Sciatic nerve (tissue), 2 donors: ENCODE measurements at places on chromosomes 6 and 20.

- no peak for DNase-seq
Measured at GRCh38 chr6:33205191-33206026, 954 bp downstream of the HSD17B8 start.

DNA sequence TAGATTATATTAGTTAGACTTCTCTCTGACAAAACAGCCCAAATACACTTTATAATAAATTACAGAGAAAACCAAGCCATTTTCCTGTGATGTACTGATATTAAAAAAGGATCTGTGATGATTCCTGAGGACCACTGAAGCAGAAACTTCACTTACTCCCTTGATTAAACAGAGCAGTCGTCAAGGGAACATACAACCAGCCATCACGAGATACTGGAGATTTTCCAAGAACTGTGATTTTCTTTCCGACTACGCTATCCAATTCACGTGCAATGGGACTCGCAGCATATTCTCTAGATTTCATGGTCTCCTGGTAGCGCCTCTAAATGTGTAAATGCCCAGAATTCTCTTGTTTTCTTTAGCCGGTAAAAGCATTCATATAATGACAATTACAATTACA lies 377.4 kb downstream of the PHF3 start:
- DNase-seq = no peak

DNA sequence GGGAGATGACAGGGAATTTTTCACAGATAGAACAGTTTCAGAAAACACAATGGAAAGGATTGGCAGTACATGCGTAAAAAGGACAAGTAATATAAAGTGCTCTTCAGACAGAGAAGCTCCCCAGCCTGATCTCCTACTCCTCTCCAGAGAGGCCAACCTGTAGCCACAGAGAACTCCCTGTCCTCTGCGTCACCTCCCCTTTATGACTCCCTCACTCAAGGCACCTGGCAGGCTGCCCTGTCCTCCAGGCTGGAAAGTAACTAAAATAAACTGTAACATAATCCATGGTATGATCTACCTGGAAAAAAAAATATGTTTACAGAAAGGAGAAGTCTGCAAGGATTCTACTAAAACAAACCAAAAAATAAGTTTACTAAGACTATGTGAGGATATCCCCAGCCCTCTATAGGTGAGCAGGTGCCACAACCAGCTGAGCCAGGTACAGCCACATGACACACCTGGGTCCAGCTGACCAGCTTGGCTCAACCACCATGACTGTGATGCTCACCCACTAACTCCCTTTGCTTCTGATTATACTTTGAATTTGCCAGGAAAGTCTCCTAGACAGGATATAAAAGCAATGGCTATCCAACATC lies 29.2 kb downstream of the MBOAT1 start:
- no peak for DNase-seq

- no peak for DNase-seq
Measured at GRCh38 chr20:5835321-5835821, 85.2 kb downstream of the SHLD1 start.

DNA sequence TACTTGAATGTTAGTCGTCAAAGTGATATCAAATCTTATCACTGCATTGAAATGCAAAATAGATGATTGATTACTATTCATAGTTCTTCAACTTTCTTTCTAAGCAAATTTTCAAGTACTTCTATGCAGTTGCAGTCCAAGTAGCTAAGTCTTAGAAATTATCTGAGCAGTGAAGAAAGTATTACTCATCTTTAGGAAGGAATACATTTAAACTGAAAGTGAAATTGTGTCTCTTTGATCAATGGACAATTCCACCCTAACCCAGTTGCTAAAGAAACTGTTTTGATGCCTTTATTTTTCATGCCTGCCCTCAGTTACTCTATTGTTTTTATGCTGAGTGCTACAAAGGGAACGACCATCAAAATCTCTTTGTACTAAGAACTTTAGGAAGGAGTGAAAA lies 337.4 kb downstream of the GRIK2 start:
- no peak for DNase-seq

- DNase-seq = no peak
Measured at GRCh38 chr6:158103228-158103627, 64.8 kb downstream of the SERAC1 start.

DNA sequence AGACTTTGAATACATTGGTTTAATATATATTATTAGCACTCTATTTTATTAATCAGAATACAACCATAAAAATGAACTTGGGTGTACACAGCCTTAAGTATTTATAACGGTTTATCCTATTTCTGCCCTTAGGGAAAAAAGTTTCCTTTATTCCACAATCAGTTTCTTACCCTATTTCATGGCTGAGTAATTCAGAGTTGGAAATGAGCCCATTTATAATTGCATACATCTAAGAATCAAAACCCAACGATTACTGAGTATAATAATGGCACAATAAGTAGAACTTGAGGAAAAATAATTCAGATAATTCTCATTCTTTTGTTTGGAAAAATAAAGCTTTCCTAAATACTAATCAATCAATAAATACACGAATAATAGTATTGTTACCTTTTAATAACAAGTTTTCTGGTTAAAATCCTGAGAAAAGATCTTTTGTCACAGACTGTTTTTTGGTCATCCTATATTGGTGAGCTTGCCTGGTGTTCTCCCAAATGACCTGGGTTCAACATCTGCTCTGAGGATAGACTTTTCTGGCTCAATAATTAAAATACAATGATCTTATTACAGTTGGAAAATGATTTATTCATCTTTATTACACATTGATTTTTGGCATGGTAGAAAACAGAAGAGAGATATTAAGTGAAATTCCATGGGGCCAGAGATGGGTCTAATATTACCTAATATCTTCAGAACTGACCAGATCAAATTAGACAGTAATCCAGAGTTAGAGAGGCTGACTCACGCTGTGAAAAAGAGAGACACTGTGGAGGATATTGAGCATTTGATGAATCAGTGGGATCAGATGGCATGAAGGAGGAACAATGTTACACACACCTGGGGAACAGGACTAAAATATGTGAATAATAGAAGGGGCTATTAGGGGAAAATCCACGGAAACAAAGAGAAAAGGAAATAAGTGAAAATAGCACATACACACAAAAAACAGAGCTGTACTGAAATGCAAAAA lies 162.1 kb upstream of the TBX18 start:
- no peak for DNase-seq

- DNase-seq = no peak
Measured at GRCh38 chr20:46311039-46311650, 2.8 kb upstream of the CDH22 start.

- no peak for DNase-seq
Measured at GRCh38 chr6:167691533-167692312, 135.0 kb upstream of the AFDN start.

- no peak for DNase-seq
Measured at GRCh38 chr6:157290797-157291196, 32.5 kb downstream of the TMEM242 start.

DNA sequence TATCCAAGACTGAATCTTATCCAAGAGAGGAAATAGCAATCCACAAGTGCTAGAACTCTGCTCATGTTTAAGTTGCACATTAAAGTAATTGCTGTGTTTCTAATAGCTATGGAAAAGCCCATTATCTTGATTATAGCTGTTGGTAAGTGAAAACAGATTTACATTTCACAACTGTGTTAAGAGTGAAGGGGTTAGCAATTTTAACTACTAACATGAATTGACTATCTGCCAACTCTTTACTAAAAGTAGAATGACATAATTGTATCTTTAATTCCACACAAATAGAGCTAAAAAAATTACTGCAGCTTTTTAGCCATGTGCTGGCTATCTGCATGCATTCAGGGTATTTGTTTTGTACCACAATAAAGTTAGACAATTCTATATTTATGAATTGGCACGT lies 277.9 kb upstream of the IRAK1BP1 start:
- DNase-seq = no peak

GRCh38 chr20:23325107-23325506 lies 25.5 kb upstream of the NXT1 start:
- DNase-seq = no peak

GRCh38 chr6:3414327-3415081 lies 42.3 kb downstream of the SLC22A23 start:
- no peak for DNase-seq

GRCh38 chr6:80256691-80257090 lies 150.2 kb downstream of the BCKDHB start:
- DNase-seq = no peak

- DNase-seq = no peak
Measured at GRCh38 chr20:33945391-33946081, 48.2 kb upstream of the RALY start.

DNA sequence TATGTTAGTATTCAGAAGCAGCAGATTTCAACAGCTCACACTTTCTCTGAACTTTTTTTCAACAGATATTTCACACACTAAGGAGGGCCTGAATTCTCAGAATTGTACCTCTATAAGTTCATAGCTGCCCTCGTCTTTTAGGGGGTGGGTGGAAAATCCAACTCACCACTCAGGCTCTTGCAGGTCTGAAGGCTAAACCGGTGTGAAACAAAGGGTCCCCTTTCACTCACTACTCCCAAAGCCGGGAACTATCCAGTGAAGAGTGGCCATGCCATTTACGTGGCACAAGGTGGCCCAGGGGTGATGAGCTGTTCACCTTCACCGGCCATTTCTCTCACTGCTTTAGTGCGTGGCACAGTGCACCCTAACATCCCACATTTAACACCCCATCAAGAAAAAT lies 24.2 kb downstream of the TBC1D7 start:
- no peak for DNase-seq

DNA sequence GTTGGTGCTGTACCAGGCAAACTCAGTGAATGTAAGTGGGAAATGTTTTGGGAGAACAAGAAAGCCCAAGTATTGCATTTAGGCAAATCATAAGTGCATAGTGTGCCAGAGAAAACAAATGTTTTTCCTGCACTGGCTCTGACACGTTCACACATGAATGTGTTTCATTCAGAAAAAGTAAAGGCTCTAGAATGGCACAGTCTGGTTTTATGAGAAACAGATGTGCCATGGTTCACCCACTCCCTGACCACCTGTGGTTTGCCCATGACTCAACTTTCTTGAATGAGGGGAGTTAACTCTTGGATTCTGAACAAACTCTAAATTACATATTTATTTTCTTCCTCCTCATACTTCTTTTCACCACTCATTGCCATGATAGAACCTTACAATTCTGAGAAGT lies 126.9 kb downstream of the KCNQ5 start:
- DNase-seq = no peak

GRCh38 chr6:57423468-57423867 lies 106.0 kb downstream of the PRIM2 start:
- no peak for DNase-seq

DNA sequence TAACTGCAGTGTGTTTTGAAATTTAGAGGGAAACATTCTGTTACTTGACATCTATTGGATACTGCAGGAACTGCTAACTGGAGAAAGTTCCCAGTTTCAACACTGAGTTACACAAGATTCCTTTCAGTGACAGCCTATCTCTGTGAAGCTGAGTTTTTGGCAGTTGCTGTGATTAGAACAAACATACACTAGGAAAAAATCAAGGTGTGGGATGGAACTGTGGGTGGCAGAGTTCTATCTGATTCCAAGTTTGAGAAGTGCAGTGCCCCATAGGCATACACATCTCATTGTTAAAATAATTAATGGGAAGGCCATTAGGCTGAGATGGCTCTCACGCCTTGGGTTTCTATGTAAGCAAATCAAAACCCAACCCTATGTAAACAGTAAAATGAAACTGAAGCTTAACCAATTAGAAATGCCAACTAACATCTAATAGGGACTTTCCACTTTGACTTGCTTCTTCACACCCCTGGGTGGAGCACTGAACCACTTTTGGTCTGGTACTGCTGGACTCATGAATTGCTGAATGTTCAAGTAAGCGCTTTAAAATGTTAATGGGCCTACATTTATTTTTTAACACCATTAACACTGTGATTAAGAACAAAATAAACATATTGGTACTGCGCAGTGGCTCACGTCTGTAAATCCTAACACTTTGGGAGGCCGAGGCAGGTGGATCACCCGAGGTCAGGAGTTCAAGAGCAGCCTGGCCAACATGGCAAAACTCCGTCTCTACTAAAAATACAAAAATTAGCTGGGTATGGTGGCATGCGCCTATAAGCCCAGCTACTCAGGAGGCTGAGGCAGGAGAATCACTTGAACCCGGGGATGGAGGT lies 55.2 kb upstream of the TBC1D7 start:
- DNase-seq = no peak
